ENCODE measurements at places on chromosomes 2 and 18.

GRCh38 chr18:46397174-46397573, 259.8 kb downstream of the LOXHD1 start:
- no peak for DNase-seq
- H3K27ac ChIP-seq: no peak overlapping the region
- H3K27me3 ChIP-seq: no peaks in the 10 kb centered on the region
- H3K4me3 ChIP-seq: no peak overlapping the region
- H3K4me1 ChIP-seq: peaks cover 11% of the 10 kb centered on the region

DNA sequence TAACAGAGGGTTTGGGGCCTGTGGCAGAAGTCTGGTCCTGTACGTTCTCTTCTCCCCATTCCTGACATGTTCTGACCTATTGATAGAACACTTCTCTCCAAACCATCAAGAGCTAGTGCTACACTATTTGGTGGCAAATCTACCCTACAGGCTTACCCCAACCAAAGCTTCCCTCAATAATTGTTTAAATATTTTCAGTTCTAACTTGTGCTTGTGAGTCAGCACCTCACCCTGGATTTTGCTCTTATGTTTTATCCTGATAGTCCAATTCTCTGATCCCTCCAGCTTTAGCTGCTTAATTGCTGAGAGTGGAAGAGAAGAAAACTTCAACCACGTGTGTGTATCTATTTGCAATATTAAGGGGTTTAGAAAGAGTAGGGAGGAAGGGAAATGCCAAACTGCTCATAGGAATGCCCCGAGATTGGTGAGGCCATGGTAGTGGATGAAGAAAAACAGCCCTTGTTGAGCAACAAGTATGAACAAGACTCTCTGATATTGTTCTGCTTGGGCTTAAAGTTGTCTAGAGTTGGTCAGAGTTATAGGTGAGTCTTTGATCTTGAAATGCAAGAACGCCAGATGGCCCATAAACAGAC, 67.8 kb upstream of the PARD3B start:
- peaks cover 3% of the 10 kb centered on the region for H3K27me3 ChIP-seq
- H3K4me1 ChIP-seq: no peaks in the 10 kb centered on the region
- H3K36me3 ChIP-seq: no peaks in the 10 kb centered on the region
- no peak overlapping the region for H3K4me3 ChIP-seq
- no peak for DNase-seq
- H3K27ac ChIP-seq: no peak overlapping the region

DNA sequence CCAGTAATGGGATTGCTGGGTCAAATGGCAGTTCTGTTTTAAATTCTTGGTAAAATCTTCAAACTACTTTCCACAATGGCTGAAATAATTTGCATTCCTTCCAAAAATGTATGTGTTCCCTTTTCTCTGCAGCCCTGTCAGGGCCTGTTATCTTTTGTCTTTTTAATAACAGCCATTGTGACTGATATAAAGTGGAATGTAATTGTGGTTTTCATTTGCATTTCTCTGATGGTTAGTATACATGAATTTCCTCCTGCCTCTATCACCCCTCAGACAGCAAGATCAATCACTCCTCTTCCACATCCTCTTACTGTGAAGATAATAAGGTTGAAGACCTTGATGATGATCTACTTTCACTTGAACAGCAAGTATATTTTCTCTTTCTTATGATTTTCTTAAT, 304.8 kb upstream of the FSIP2 start:
- no peak for DNase-seq
- H3K27ac ChIP-seq: no peak overlapping the region
- no peaks in the 10 kb centered on the region for H3K4me1 ChIP-seq
- no peaks in the 10 kb centered on the region for H3K27me3 ChIP-seq

- H3K27ac ChIP-seq: peak overlapping the region; percentile 75
- H3K36me3 ChIP-seq: peaks cover 74% of the 10 kb centered on the region
- no peaks in the 10 kb centered on the region for H3K27me3 ChIP-seq
- H3K4me1 ChIP-seq: peaks cover 90% of the 10 kb centered on the region
- H3K4me3 ChIP-seq: no peak overlapping the region
These were observed 59.6 kb downstream of the NCK2 start for GRCh38 chr2:105804266-105804665.

DNA sequence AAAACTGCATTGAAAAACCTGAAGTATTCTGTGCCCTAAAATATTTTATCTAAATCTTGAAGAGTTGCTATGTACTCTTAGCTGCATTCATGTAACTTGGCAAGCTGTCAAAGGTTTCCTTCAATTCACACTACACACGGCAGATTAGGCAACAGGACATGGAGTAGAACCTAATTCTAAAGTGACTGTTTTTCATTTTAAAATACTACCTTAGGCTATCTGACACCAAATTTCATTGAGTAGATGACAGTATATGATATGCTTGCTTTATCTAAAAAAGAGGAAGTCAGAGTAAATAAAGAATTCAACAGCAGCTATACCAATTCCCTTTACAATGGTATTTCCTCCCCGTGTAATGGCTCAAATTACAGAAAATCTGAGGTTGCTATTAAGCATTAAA, 45.4 kb downstream of the EXOC6B start:
- H3K36me3 ChIP-seq: peaks cover 4% of the 10 kb centered on the region
- H3K27me3 ChIP-seq: no peaks in the 10 kb centered on the region
- no peak for DNase-seq
- no peaks in the 10 kb centered on the region for H3K4me1 ChIP-seq
- no peak overlapping the region for H3K27ac ChIP-seq

DNA sequence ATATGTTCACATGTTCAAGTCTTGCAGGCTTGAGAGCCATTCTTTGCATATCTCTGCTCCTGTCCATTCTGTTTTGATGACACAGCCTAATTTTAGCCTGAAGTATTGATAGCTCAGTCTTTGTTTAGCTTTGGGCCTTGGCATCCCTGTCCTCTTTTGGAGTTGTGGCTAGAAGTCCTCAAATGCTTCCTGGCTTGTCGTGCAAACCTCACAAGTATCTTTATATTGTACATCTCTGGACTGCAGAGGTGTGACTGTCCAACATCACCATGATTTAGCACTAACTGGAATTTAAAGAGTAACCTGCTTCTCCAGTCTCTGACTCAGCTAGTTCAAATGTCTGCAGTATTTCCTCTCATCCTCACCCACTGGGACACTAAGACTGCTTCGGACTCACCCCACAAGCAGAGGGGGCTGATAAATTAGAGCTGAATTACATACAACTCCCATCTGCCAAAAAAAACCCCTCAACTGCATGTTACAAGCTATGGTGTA, 11.7 kb downstream of the PFN4 start:
- H3K27ac ChIP-seq: no peak overlapping the region
- H3K27me3 ChIP-seq: peaks cover 3% of the 10 kb centered on the region
- H3K4me1 ChIP-seq: no peaks in the 10 kb centered on the region
- no peak overlapping the region for H3K4me3 ChIP-seq
- no peak for DNase-seq
- H3K36me3 ChIP-seq: no peaks in the 10 kb centered on the region

DNA sequence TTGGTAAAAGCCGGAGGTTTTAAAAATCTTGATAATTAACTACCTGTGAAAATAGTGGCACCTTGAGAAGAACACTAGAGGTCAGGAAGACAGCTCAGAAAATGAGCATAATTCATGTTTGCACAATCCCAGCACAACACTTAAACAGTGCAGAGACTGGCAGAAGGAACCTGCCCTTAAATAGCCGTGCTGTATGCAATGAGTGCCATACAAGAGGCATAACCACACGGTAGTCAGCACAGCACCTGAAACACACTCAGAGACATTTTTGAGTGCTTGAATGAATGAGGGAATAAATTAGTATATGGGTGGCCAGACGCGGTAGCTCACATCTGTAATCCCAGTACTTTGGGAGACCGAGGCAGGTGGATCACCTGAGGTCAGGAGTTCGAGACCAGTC, 164.9 kb downstream of the PAX3 start:
- H3K27ac ChIP-seq: no peak overlapping the region
- H3K36me3 ChIP-seq: no peaks in the 10 kb centered on the region
- no peak for DNase-seq
- H3K4me3 ChIP-seq: no peak overlapping the region
- no peaks in the 10 kb centered on the region for H3K4me1 ChIP-seq

- peaks cover 71% of the 10 kb centered on the region for H3K4me1 ChIP-seq
- H3K4me3 ChIP-seq: no peak overlapping the region
- H3K36me3 ChIP-seq: peaks cover 31% of the 10 kb centered on the region
- no peak for DNase-seq
These were observed 2.6 kb downstream of the STRN start for GRCh38 chr2:36963734-36964133.

DNA sequence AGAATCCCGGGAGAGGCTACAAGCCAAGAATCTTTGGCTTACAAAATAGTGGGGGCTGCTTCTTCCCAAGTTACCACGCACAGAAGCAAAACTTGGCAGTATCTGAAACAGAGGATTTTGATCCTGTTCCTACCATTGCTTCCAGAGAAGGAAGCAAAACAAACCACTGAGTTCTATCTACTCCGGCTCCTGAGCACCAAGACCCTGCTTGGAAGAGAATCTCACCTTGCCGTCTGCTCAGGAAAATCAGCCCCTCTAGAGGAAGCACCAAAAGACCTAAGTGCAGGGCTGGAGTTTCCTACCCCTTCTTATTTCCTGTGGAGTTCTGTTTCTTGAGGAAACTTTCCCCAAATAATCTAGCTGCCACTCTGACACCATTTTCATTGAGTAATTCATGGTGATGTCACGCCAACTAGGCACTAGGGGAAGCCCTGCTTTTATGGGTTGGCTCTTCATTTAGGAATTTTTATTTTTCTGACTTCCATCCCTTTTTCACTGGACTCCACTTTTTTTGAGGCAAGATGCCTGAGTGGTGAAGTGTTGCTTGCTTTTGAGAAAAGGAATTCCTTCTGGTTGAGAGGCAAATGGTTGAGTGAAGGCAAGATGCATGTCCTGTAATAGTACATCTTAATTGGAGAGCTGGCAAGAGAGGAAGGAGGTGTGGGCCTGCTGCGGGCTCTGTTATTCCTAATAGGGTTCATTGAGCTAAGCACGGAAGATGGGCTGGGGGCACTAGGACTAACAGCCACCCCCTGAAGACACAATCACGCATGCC, 36.8 kb upstream of the EML4 start:
- H3K4me3 ChIP-seq: peak overlapping the region; percentile 62
- no peaks in the 10 kb centered on the region for H3K27me3 ChIP-seq
- H3K36me3 ChIP-seq: no peaks in the 10 kb centered on the region
- H3K27ac ChIP-seq: peak overlapping the region; percentile 98

- H3K27ac ChIP-seq: no peak overlapping the region
- H3K36me3 ChIP-seq: no peaks in the 10 kb centered on the region
- H3K27me3 ChIP-seq: no peaks in the 10 kb centered on the region
- DNase-seq: no peak
- H3K4me1 ChIP-seq: no peaks in the 10 kb centered on the region
These were observed 83.1 kb downstream of the PTH2R start for GRCh38 chr2:208489687-208490086.

DNA sequence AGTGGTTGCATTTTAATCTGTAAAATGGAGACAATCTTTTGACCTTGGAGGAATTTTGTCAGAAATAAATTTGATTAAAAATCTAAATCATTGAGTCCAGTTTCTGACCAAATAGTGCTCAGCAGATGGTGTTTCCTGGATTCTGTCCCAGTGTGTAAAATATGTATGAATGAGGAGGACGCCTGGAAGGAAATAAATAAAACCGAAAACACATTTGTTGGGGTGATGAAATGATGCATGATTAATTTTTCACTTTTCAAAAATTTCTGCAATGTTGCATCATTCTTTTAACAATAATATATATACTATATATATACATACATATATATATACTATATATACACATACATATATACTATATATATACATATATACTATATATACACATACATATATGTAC, 261.1 kb upstream of the TRIB2 start:
- peaks cover 17% of the 10 kb centered on the region for H3K36me3 ChIP-seq
- no peak overlapping the region for H3K4me3 ChIP-seq
- no peaks in the 10 kb centered on the region for H3K27me3 ChIP-seq
- H3K4me1 ChIP-seq: peaks cover 36% of the 10 kb centered on the region
- no peak for DNase-seq

DNA sequence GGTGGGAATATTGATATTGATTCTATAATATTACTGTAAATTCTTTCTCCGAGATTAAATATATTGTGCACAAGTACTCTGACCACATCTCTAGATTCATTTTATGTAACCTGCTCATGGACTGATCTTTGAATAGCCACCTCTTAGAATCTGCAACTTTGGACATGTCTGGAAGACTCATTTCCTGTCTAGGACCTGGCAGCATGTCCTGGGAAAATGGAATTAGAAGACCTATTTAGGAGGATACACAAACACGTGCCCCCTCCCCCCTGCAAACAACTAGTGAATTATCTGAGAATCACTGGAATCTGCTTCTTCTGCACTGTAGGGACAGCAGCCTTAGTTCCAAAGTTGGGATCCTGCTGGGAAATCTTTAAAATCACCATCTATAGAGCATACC, 94.1 kb downstream of the UBE2E3 start:
- no peak for DNase-seq
- H3K4me1 ChIP-seq: peaks cover 9% of the 10 kb centered on the region
- no peaks in the 10 kb centered on the region for H3K36me3 ChIP-seq
- H3K4me3 ChIP-seq: no peak overlapping the region
- no peaks in the 10 kb centered on the region for H3K27me3 ChIP-seq

- no peak overlapping the region for H3K4me3 ChIP-seq
- peaks cover 16% of the 10 kb centered on the region for H3K4me1 ChIP-seq
- H3K27ac ChIP-seq: no peak overlapping the region
- H3K27me3 ChIP-seq: no peaks in the 10 kb centered on the region
- no peaks in the 10 kb centered on the region for H3K36me3 ChIP-seq
These were observed 1011.3 kb upstream of the CELF4 start for GRCh38 chr18:38576916-38577315.

- H3K36me3 ChIP-seq: no peaks in the 10 kb centered on the region
- H3K27ac ChIP-seq: no peak overlapping the region
These were observed 238.8 kb downstream of the TPGS2 start for GRCh38 chr18:36589857-36590543.

DNA sequence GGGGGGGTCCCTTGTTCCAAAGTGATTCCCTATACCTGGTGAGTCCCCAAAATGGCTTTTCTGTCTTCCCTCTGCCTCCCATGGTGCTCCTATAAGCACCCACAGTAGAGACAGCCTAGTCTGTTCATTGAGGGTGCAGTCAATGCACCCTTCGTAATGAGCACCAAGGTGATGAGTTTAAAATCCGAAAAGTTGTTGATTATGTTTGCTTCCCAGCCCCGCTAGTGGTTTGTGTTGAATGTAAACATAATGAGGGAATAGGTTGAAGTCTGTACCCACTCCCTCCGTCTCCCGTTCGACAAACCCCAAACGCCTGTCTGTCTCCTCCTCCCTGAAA, 2.3 kb downstream of the FOSL2 start:
- H3K27ac ChIP-seq: no peak overlapping the region
- peaks cover 6% of the 10 kb centered on the region for H3K36me3 ChIP-seq

GRCh38 chr2:181953881-181954537, 31.6 kb upstream of the PPP1R1C start:
- no peaks in the 10 kb centered on the region for H3K36me3 ChIP-seq
- DNase-seq: peak; percentile 71
- H3K27me3 ChIP-seq: peaks cover 14% of the 10 kb centered on the region
- H3K27ac ChIP-seq: no peak overlapping the region

GRCh38 chr18:79952456-79952995, 1.1 kb upstream of the SLC66A2 start:
- peaks cover 10% of the 10 kb centered on the region for H3K27me3 ChIP-seq
- DNase-seq: no peak
- H3K4me1 ChIP-seq: peaks cover 25% of the 10 kb centered on the region
- peak overlapping the region; percentile 27 for H3K4me3 ChIP-seq
- H3K27ac ChIP-seq: no peak overlapping the region
- H3K36me3 ChIP-seq: peaks cover 12% of the 10 kb centered on the region

GRCh38 chr18:9913151-9913525, 678 bp upstream of the VAPA start:
- no peaks in the 10 kb centered on the region for H3K36me3 ChIP-seq
- H3K27ac ChIP-seq: peak overlapping the region; percentile 94
- no peak for DNase-seq
- H3K4me3 ChIP-seq: peak overlapping the region; percentile 84

GRCh38 chr18:811892-812375, at the start of gene YES1:
Gene YES1 (minus strand): TSS chr18:812242. CDS start chr18:756827, 55,415 bp downstream.
- peaks cover 10% of the 10 kb centered on the region for H3K36me3 ChIP-seq
- DNase-seq: peak; percentile 70
- peaks cover 73% of the 10 kb centered on the region for H3K4me1 ChIP-seq
- H3K27ac ChIP-seq: peak within 1 kb of the TSS; percentile 98
- no peaks in the 10 kb centered on the region for H3K27me3 ChIP-seq
